ENCODE measurements at places on chromosomes 12 and 14.

DNA sequence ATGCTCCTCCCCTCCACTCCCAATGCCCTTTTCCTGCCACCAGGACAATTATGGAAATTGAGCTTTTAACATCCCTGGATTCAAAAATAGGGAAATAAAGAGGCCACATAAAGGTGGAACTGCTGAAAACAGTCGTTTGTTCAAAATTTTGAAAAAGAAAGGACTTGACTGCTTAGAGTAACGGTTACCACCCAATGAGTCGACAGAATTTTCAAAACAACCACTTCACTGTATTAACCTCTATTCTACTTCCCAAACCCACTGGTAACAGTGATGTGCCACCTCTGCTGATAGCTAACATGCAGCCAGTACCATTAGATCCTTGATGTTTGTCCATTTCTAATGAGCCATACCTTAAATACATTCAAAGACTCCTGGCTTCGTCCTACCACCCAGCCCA, 4.9 kb downstream of the ST8SIA1 start:
- no peak for DNase-seq

DNA sequence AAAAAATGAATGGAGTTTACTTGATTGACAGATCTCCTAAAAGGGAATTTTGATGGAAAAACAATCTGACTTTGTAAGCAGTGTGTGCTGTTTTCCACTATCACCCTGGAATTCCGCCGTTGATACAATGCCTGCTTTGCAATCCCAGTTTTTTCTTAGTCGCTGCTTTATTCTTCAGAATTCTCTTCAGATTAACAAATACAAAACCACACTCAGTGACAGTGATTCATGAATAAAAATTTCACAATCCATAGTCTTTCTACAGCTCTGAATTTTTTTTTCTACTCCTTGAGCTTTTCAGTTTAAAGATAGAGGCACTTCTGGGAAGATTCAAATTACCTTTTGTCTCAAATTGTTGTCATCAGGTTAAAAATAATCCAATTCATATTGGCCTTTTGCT, 44.6 kb upstream of the KITLG start:
- DNase-seq, result no peak

DNA sequence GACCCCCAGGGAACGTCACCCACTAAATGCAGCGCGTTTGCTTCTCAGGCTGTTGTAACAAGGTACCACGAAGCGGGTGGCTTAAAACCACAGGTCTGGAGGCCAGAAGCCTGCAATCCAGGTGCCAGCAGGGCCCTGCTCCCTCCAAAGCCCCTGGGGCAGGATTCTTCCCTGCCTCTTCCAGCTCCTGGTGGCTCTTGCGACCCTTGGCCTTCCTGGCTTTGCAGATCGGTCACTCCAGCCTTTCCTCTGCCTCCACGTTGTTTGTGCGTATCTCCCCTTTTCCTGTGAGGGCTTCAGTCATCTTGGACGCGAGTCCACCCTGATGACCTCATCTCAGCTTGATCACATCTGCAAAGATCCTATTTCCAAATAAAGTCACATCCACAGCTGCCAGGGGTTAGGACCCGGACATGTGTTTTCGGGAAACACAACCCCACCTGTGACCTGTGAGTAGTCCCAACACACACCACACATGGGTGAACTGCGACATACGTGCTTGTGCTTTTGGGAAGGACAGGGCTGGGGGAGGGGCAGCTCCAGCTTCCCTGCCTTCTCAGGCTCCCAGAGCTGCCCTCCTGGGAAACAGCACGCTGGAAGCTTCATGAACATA, 114.5 kb upstream of the NCOR2 start:
- DNase-seq, result no peak

DNA sequence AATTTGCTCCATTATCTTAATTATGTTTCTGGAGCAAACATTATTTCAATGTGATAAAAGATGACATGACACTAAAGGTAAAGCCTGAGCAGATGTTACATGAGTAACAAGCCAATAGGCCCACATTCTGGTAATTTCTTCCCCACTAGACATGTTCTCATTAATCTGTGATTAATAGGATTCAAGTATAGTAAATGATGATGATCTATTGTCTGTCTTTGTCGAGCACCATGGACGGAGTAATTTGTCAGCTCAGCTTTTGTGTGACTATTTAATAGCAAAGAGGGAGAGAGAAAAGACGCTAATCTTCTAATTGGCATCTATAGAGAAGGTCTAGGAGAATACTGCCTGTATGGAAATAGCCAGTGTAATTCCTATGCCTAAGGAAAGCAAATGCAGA, 62.2 kb upstream of the INSM2 start:
- no peak for DNase-seq

DNA sequence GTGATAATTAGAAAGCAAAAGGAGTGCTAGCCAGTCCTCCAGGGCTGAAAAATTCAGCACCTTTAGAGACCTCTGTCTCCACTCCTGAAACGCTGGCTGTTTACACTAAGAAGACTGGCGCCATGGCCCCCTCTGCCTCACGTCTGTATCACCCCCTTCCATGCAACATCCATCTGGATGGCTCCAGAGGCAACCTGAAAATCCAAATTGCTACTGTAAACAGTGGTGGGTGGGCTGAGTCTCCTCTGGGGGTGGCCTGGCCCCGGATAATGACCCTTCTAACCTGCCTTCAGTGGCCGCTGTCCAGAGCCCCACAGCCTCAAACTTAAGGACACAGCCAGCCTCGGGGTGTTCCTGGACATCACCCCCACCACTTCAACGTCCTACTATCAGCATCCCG, 1.4 kb downstream of the PRKD1 start:
- no peak for DNase-seq

- no peak for DNase-seq
Measured at GRCh38 chr14:52272375-52272774, 4.9 kb downstream of the PTGDR start.

DNA sequence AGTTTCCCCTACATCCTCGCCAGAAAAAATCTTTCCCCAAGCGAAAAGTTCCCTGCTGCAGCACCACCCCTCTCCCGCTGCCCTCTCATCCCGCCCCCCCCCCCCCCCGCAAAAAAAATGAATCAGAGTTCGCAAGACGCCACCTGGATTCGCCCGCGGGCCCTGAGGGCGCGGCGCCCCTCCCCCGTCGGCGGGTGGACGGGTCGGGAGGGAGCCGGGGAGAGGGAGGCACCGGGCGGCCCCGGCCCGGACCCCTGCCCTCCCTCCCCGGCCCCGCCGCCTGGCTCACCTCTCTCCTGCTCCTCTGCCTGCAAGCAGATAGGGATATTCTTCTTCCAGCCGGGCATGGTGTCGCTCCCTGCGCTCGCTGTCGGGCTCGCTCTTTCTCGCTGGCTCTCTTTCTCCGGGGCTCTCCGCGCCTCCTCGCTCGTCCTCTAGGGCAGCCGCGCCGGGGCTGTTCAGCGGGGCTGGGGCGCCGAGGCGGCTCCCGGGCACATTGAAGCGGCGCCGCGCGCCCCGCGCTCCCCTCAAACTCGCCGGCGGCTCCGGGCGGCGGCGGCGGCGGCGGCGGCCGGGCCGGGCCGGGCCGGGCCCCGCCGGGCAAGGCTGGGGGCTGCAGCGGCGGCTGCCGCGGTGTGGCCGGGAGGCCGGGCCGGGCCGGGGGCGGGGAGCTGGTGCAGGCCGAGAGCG, 200.3 kb upstream of the CAND1 start:
- no peak for DNase-seq

DNA sequence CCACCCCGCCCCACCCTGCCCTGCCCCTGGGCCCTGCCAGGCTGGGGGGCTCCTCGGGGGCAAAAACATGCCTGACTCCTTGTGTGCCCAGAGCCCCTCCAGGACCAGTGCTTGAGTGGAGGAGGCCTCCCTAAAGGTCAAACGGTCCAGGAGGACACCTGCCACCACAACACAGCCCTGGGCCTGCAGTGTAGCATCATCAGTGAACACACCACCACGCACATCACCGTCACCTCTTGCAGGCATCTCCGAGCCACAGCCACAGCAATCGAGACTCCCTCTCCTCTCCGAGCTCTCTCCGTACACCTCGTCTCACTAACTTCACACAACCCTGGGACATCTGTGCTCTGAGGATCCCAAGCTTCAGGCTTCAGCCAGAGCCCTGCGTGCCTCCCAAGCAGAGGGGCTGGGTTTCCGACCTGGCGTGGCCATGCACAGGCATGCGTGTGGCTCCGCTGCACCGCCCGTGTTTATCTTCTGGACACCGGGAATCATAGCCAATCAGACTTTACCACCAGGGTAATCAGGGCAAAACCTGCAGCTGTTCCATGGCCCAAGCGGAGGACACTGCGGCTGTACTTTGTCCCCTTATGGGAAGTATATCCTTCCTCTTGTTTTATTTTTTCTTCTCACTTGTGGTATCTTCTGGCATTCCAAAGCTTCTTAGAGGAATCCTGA, 6.2 kb upstream of the DIO3 start:
- DNase-seq, result no peak

DNA sequence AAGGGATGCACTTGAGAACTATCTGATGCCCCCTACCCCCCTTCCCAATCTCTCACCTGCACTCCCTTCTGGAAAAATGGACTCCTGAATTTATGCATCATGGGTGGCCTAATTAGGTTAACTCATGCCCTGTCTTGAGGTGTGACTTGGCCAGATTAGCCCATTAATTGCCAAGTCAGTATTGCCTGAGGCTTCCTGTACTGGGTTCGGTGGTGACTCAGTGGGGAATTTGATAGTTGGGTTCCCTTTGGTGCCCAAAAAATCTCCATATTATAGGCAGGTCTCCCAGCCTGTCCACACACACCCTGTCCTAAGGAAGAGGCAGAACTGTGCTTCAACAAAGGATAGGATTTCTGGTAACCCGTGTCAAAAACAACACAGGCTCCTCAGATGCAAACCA, 146.1 kb downstream of the CHST11 start:
- no peak for DNase-seq

- DNase-seq, result no peak
Measured at GRCh38 chr12:14577344-14577743, 9.7 kb upstream of the PLBD1 start.

- DNase-seq, result no peak
Measured at GRCh38 chr14:76510181-76510580, 134.2 kb downstream of the ESRRB start.

- DNase-seq, result no peak
Measured at GRCh38 chr12:93720559-93720958, 43.4 kb downstream of the CRADD start.

DNA sequence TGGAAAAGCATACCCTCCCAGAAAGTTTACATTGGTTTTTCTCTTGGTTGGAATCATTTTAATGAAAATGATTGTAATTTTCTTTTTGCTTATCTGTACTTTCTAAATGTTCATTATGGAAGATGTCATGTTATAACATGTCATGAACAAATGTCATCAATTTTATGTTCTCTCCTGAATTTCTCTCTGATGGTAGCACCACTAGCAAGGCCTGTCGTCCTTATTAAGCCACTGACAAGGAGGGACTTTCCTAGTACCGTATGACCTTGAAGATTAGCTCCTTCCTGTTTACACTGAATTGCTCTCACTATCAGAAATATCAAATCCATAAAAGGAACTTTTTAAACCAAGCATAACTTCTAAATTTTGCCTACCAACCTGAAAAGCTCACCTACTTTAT, 99.0 kb downstream of the ESR2 start:
- DNase-seq, result no peak

- DNase-seq, result no peak
Measured at GRCh38 chr14:51954031-51954430, 35.3 kb upstream of the RTRAF start.

- DNase-seq, result no peak
Measured at GRCh38 chr12:78802593-78802992, 62.0 kb upstream of the SYT1 start.

DNA sequence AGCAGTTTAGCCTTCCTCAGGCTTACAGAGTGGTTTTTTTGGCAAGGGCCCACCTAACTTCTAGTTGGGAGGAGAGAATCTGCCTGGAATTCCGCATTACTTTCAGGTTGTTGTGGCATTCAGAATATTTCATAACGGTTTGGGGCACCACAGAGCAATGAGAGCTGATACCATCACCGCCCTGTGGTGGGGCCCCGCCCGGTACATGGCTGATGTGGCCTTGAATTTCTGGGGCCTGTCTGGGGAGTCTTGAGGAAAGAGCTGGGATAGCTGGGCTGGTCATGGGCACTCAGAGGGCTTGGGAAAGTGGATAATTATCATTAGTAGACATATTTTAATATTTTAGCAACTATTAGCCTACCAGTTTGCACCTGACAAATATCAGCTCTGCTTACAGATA, 4.2 kb downstream of the TESPA1 start:
- DNase-seq, result no peak

DNA sequence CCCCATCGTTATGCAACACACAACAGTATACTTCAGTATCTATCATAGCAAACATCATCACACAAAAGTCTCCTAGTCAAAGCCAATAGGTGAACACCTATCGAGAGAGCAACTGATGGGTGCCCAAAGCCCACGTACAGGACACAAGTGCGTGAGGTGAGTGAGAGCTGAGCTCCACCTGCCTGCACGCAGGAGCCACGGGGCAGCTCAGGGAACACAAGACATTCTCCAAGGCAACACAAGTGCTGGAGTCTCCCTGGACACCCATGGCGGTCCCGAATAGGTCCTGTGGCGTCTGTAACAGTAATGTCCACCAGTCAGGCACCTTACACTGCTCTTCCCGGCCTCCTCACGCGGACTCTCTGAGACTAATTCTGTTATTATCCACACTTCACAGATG, 44.3 kb downstream of the CDC42BPB start:
- DNase-seq, result no peak

DNA sequence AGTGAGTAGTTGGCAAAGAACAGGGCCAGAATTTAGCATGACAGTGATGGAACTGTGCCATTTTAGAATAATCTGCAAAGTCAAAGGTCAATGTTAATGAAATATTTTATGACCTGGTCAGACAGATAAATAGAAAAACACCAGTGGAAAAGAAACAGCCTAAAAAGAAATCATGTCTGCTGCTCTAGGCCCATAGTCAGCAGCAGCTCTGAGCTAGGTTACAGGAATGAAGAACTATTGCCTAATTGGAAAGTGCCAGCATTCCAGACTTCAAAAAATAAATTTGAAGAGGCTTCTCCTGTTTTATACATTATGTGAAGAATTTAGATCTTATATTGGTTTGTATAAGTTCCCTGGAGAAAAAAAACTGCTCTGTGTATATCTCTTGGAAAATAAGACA, 9.8 kb downstream of the NPC2 start:
- no peak for DNase-seq

- no peak for DNase-seq
Measured at GRCh38 chr12:49882851-49883464, 20.7 kb downstream of the FAIM2 start.

DNA sequence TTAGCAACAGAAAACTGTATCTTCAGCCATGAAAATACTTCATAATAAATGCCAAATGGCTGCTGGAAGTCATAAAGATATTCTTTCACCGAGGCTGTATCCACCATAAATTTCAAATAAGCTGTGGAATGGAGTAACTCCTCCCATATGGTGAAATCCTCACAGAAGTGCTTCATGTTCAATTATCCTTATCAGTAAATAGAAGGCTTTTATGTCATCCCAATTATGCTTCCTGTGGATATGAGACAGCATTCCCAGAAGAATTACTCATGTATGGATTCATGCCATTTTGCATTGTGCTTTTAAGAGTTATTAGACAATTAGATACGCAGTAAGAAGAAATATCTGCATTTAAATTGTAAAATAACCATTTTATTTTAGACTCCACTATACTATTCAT, 99.0 kb downstream of the RTN1 start:
- no peak for DNase-seq

GRCh38 chr14:65287264-65288131, 125.0 kb upstream of the FUT8 start:
- DNase-seq, result peak; percentile 62

GRCh38 chr14:22802860-22803686, 12.2 kb downstream of the SLC7A7 start:
- no peak for DNase-seq

- DNase-seq, result no peak
Measured at GRCh38 chr14:91344096-91344495, 73.5 kb downstream of the CCDC88C start.
